Panc1 (cell line): ENCODE measurements at places on chromosomes 12 and 14.

GRCh38 chr12:22329621-22330020, 4.9 kb downstream of the ST8SIA1 start:
- no peak for DNase-seq

- DNase-seq, result no peak
Observed at GRCh38 chr12:132546647-132547046, 56.7 kb downstream of the FBRSL1 start.

- no peak for DNase-seq
Observed at GRCh38 chr12:124848621-124849380, 14.9 kb downstream of the SCARB1 start.

- DNase-seq, result no peak
Observed at GRCh38 chr14:92926180-92926845, 3.4 kb downstream of the CHGA start.

DNA sequence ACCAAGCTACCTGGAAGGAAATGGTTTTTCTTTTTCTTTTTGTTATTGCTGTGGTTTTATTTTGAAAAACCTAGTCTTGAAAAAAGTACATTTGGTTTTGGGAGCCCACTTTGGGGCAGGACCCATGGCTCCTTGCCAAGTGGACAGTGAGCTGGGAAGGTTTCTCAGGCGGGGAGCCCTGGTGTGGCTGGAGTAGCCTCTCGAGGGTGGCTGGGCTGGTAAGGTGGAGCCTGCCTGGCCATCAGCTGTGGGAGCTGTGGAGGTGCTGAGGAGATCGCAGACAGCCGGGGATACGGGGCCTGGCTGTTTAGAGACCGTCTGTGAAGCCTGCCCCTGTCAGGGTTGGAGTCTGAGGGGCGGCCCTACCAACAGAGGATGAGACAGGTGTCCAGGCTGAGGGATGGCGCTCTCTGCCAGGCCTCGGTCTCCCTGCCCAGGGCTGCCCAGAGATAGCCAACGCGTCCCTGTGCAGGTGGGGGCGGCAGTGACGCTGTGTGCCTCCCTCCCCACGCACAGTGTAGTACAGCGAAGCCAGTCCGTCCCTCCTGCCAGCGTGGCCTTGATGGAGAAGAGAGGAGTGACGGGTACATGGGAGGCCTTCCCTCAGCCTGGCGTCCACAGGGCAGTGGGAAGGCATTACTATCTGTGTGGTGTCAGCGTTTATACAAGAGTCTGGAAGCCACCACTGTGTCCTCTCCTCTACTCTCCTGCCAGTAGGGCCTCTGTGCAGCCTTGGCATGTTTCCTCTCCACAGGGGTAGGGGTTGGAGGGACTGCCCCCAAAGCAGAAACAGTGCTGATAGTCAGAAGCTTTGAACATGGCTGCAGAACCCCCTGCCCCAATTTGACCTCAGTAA, 5.9 kb downstream of the RIN3 start:
- DNase-seq, result no peak

DNA sequence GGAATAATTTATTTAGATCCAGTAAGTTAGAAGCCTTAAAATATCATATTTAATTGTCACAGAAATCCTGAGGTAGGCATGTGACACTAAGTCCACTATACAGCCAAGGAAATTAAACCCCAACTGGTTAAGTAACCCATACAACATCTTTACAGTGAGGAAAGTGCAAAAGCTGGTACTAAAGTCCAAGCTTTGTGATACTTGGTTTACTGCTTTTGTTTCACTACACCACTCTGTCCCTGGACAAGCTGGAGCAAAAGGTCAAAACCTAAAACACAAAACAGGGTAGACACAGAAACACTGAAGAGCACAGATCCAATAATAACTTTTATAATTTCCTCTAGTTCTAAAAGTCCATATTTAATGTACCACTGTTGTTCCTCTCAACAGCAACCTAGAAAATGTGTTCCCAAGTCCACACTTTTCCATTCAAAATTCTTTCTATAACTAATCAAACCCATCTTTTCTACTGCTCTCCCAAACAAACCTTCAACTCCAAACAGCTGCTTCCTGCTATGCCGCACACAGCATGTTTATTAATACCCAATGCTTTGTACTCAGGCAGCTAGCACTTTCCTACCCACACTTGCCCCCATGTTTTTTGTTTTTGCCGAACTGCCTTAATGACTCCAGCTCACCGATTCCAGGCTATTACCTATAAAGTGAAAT, 90.9 kb downstream of the MED13L start:
- no peak for DNase-seq

GRCh38 chr12:125145196-125145595, 80.0 kb downstream of the AACS start:
- DNase-seq, result no peak

GRCh38 chr14:94480809-94481208, 4.8 kb upstream of the SERPINA9 start:
- DNase-seq, result no peak

DNA sequence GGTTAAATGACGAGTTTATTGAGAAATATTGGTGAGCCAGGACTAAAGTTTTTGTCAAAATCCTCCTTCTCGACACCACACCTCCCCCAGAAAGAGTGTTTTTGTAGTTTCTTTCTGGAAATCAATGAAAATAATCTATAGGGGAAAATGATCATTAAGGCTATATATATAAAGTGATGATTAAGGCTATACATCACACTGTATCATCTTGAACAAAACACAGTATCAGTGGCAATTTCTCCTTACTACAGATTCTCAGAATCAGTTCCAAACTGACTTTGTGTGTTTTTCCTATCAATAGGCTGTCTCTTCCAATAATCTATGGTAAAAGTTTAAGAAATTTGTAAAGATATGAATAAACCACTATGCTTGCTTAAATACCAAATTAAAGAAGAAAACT, 81.7 kb downstream of the IFNG-AS1 start:
- DNase-seq, result no peak

DNA sequence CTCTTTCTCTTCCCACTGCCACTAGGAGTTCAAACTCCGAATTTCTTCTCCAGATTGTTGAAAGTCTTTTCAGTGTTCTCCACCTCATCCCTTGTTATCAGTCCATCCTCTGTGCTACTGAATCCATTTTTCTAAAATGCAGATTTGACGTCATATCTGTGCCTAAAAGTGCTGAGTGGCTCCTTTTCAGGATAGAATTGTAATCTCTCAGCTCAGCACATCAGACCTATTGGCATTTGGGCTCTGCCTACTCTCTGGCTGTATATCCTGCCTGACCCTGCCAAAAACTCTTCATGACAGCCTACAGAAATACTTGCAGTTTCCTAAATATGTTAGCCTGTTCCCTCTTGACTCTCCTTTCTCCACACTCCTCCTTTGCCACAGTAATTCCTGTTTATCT, 1.1 kb upstream of the RABGGTA start:
- DNase-seq, result no peak

- DNase-seq, result no peak
Observed at GRCh38 chr12:39581592-39581991, 38.0 kb downstream of the ABCD2 start.

- no peak for DNase-seq
Observed at GRCh38 chr12:11973396-11973795, 97.3 kb upstream of the BCL2L14 start.

GRCh38 chr12:90519285-90519684, 435.7 kb downstream of the CCER1 start:
- DNase-seq, result no peak

DNA sequence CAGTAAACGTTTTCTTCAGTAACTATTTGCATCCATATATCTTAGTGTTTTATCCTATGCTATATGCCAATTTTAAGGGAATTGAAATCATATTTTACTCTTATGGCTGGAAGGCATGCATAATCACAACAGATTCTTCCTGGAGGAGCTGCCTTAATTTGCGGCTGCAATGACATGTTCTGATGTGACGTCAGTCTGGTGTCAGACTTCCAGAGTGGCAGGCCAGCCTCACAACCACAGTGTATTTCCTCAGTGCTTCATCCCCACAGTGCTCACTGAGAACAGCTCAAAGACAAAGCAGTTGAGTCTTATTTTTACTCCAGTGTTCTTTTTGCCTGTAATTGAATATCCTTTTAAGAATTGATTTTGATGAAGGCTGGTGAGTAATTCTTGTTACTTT, 107.1 kb downstream of the PLEKHA5 start:
- no peak for DNase-seq

GRCh38 chr14:101502761-101503392, 58.4 kb upstream of the DIO3 start:
- no peak for DNase-seq

DNA sequence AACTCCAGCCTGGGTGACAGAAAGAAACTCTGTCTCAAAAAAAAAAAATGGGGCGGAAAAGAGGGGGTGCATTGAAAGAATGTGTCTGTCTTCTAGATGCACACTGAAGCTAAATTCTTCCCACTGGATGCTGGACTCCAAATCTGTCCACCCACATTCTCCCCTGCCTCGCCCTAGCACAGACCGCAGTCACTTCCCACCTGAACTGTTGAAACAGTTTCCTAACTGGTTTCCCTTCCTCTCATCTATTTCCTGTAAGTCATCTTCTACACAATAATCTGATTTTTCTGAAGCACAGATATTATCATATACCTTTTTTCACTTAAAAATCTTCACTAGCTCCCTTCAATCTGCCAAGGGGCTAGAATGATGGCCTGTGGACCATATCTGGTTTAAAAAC, 1.5 kb upstream of the HCAR1 start:
- no peak for DNase-seq

DNA sequence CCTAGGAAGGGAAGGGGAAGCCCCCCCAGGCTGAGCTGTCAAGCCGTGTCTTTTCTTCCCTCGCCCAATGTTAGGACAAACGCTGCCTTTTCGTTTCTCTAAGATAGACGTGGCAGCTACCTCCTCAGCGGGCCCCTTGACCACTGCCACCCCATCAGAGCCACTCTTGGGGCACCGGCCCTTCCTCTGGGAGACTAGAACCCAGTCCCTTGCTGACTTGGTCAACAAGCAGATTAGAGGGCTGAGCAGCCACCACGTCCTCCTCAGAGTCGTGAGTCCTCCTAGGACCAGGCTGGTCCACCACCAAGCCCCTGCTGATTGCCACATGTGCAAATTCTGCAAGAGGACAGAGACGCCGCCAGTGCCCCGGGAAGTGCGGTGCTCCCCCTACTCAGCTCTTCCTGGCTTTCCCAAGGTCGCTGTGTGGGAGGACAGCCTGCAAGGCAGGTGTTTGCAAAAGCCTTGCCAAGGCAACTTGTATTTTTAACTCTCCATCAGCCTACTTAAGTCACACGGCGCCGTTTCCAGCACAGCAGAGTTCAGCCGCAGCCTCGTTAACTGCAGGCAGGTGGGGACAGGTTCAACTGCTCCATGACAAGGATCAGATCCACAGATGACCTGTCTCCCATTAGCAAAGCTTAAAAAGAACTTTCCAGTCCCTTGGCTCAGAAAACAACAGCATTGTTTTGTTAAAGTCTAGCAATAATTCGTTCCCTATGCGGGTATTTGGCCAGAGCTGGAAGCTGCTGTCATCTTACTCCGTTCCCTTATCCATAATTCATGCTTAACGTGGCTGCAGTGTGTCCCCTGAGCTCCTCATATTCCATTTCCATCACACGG, 65.6 kb downstream of the TESC start:
- DNase-seq, result no peak

DNA sequence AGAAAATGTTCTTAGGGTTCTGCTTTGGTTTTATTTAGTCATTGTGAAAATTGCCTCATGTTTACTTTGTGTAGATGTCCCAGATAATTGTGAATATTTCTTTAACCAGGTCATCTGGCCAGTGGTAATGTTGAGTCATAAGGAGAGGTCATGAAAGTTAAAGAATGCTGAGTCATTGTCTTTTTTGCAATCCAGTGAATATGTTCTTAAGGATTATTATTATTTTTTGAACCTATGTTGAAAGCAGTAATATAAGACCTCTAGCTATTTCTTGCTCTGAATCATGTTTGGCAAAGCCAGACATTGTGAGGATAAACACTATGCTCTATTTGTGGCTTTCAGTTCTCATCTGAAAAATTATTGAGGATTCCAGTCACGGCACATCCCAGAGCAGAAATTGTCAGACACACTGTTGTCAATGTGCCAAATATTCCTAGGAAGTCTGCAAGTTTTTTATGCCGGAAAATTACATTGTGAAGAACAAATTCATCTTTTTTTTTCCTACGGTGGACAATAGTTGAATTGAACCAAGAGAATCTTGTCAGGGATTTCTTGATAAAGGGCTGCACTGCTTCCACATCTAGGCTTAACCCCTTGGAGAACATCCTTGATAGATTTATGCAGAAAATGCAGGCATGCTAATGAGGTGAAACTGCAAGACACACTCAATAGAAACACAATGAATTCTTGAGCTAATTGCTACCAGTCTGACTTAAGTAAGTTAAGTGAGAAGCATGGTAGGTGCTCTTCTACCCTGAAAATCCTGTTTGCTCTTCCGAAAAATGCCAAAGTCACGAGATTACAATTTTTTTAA, 369.6 kb downstream of the ATP23 start:
- peak; percentile 92 for DNase-seq

DNA sequence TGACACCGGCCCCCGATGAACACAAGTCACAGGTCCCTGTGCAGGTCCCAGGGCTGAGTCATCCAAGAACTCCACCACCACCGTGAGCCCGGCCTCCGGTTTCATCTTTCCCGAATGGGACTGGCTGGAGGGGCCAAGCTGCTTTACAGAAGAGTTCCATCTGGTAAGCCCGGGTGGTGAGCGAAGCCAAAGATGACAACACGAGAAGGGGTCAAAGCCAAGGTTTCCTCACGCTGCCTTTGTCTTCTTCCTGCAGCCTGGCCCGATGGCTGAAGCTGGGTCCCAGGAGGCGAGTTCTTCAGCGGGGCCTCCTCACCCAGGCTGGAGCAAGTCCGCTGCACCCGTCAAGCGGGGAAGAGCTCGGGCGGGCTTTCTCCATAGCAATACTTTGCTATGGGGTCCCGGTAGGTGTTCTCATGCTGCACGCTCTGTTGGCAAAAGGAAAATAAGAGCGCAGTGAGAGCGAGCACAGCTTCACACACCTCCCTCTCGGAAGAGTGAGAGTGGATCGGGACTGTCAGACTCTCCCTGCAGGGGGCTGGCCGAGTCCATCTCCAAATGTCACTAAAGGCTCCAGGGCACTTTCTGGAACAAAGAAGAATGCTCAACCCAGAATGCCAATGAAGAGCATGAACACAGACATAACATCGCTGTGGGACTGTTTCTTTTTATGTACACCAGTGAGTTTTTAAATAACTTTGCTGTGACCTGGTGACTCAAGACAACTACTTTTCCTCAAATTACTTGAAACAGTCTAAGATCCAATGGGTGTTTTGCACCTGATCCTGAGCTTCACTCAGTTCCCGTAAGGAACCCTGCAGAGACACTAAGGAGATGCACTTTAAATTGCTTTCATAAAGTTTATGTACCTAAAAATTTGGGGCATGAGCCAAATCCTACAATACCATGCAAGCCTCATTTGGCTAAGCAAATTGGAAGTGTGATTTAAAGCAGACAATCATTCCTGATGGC, 20.1 kb downstream of the SPRING1 start:
- DNase-seq, result no peak
